ENCODE measurements at places on chromosomes 1 and 21.

GRCh38 chr1:230976360-230976759 is 2.3 kb downstream of the TTC13 start:
- no peak for DNase-seq

DNA sequence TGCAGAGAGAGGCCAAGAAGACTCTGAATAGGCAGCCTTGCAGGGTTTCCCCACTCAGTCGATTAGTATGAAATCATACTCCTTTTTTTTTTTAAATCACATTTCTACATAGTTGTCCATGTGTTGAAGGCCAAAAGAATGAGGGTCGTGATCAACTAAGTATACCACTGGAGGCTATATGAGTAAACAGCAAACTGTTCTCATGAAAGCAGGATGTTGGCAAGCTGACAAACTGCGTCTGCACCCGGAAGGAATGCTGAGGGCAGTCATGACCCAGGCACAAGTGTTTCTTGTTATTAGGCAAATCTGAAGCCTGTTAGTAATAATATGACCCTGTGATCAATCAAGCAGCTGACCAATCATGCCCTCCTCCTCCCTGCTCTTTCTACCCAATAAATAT is 213.2 kb downstream of the USH2A start:
- no peak for DNase-seq

- no peak for DNase-seq
These were observed 868 bp downstream of the C1orf21 start for GRCh38 chr1:184387476-184388318.

GRCh38 chr1:41537788-41538351 is 53.4 kb upstream of the EDN2 start:
- DNase-seq = no peak

- DNase-seq = no peak
These were observed 462.6 kb upstream of the RUNX1 start for GRCh38 chr21:35511696-35512162.

DNA sequence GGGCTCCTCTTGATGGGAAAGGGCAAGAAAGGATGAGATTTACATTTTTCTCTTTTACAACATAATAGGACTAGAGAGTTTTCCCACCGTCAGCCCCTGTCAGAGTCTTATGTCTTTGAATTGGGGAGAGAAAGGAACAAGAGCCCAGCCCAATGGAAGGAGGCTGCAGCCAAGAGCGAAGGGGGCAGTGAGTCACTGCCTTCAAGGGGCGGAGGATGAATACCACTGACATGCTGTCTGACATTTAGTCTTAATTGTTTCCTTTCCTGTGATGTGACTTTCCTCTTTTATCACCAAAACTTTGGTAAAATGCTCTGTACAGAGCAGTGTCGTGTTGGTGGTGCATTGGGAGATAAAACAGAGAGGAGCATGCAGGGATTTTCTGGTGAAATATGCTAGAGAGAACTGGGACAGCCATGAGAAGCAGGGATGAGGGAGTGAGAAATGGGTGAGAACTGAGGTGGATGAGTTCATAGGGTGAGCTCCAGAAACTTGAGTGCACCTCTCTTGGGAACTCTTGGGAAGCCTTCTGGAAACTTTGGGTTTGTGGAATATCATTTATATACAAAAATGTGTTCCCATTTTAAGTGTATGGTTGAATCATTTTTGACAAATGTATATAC is 179.9 kb upstream of the FGGY start:
- no peak for DNase-seq

DNA sequence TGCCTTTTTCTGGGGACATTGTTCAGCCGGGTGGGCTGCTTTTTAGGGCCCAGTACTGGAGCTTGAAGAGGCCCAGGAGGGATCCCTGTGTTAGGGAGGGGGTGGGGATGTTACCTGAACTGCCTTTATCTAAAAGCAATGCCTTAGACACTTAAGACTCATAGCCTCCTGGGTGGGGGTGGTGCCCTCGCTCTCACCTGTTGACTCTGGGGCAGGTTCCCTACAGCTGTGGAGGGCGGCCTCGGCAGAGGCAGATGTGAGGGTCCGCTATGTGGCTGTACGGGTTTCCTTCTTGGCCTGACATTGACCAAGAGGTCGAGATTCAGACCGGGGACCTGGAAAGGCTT is 716 bp downstream of the INAVA start:
- DNase-seq = no peak

DNA sequence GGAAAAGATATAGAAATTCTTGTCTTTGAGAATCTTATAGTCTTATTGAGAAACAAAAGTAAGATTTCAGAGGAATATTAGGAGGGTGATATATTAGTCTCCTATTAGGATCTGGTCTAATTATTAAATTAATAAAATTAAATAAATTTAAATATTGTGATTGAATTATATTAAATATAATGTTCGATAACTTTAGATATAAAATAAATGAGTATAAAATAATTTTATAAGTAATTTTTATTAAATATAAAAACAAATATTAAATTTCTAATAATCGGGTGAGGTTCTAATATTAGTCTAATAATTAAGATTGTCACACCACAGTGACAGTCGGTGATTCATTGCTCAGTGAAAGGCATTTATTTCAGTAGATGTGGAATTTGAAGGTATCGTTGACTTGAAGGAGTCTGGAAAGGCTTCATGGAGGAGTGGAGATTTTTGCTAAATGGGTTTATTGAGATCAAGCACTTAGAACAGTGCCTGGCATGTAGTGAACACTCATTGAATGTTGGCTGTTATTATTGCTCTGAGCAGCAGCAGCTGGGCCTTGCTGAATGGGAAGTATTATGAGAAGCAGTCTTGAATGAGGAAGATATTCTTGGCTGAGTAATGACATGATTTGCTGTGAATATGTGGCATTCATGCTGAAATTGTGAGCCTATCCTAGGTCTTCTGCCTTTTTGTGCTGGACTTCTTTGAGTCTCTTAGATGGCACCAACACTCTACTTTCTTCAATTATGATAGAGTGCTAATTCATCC is 74.6 kb downstream of the USP25 start:
- no peak for DNase-seq

DNA sequence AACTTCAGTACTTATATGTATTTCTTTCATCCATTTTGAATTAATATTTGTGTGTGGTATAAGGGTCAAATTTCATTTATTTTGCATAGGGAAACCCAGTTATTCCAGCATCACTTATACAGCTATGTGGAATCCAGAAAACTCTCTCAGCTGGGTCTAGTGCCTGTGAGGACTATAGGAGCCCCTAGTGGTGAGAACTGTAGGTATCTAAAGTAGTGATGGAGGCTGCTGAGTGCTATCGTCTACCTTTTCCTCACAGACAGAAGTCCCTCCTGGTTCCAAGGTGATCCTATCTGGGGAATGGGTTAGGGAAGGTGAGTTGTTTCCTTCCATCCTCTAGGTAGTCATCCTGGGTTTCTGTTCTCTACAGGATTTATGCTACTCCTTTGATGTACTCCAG is 352.0 kb upstream of the C1orf87 start:
- no peak for DNase-seq

DNA sequence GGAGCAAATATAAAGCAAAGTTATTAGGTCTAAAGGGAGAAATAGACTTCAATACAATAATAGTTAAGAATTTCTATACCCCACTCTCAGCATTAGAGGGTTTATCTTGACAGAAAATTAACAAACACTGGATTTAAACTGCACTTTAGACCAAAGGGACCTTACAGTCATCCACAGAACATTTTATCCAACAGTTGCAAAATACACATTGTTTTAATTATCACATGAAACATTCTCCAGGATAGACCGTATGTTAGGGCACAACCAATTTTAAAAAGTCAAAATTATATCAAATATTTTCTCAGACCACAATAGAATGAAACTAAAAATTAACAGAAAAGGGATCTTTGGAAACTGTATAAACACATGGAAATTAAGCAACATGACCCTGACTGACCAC is 384.5 kb upstream of the C1orf87 start:
- no peak for DNase-seq

GRCh38 chr1:80059940-80060339 is 1053.4 kb upstream of the ADGRL4 start:
- no peak for DNase-seq

DNA sequence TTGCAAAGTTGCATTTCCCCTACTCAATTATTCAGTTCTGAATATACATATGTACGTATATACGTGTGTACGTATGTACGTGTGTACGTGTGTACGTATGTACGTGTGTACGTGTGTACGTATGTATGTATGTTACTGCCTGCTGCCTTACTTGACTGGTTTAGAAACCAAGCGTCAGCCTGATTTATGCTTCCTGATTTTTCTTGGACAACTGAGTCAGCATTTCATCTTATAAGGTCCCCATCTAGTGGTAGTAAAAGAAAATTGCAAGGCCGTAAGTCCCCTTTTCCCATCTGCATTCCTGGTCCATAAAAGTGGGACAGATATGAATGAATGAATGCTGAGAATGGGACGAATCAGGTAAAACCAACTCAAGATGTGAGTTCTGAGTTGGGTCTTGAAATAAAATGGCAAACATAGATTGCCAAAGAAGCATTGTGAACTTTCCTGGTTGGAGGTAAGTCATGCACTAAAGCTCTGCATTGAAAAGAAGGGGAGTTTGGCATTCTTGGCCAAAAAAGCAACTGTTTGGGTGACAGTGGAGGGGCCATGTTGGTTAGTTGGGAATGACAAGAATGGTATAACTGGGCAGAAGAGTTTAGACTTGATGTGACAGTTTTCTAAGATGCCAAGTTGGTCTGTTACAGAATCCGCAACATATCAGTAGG is 76.4 kb upstream of the DNAH14 start:
- no peak for DNase-seq

GRCh38 chr1:8133657-8134430 is 107.7 kb upstream of the ERRFI1 start:
- no peak for DNase-seq

- DNase-seq = no peak
These were observed 126.7 kb upstream of the CACHD1 start for GRCh38 chr1:64343105-64343822.

GRCh38 chr1:165633614-165634013 is 2.6 kb downstream of the MGST3 start:
- DNase-seq = no peak

- no peak for DNase-seq
These were observed 14.9 kb upstream of the TNNI1 start for GRCh38 chr1:201436393-201436792.

GRCh38 chr1:70415882-70416281 is 4.8 kb downstream of the CTH start:
- no peak for DNase-seq

GRCh38 chr1:79380078-79380477 is 373.5 kb upstream of the ADGRL4 start:
- no peak for DNase-seq

All from stimulated activated CD4-positive, alpha-beta T cell treated with anti-CD3 and anti-CD28 coated beads, Interleukin-2, amount 100 ng/mL, for 4 hours (primary cell).